ENCODE measurements at places on chromosomes 5 and 9. TPM values are rescaled to one million over a fixed set of nuclear protein-coding genes. Genes with fewer than 3 reads are reported as not detected.

- peaks cover 6% of the 10 kb centered on the region for H3K36me3 ChIP-seq
- no peaks in the 10 kb centered on the region for H3K4me1 ChIP-seq
- H3K27ac ChIP-seq = no peak overlapping the region
- H3K27me3 ChIP-seq = no peaks in the 10 kb centered on the region
These were observed 27.9 kb downstream of the ERCC6L2 start for GRCh38 chr9:95903398-95903797.

GRCh38 chr5:83400241-83400640 is 71.3 kb upstream of the VCAN start:
- no peak overlapping the region for H3K27ac ChIP-seq
- H3K4me3 ChIP-seq = no peak overlapping the region
- H3K27me3 ChIP-seq = no peaks in the 10 kb centered on the region
- DNase-seq = no peak

- no peak overlapping the region for H3K27ac ChIP-seq
- H3K27me3 ChIP-seq = no peaks in the 10 kb centered on the region
- no peak overlapping the region for H3K4me3 ChIP-seq
- peaks cover 15% of the 10 kb centered on the region for H3K4me1 ChIP-seq
- no peak for DNase-seq
These were observed 82.3 kb upstream of the CCDC112 start for GRCh38 chr5:115378754-115379153.

- peaks cover 10% of the 10 kb centered on the region for H3K4me1 ChIP-seq
- no peak overlapping the region for H3K27ac ChIP-seq
- DNase-seq = no peak
- H3K27me3 ChIP-seq = no peaks in the 10 kb centered on the region
These were observed 20.3 kb downstream of the MFAP3 start for GRCh38 chr5:154059039-154059430.

GRCh38 chr5:140553657-140554056 is 3.6 kb downstream of the SRA1 start:
- no peak overlapping the region for H3K27ac ChIP-seq
- H3K27me3 ChIP-seq = no peaks in the 10 kb centered on the region
- H3K4me1 ChIP-seq = peaks cover 53% of the 10 kb centered on the region
- peaks cover 35% of the 10 kb centered on the region for H3K36me3 ChIP-seq
- no peak for DNase-seq

DNA sequence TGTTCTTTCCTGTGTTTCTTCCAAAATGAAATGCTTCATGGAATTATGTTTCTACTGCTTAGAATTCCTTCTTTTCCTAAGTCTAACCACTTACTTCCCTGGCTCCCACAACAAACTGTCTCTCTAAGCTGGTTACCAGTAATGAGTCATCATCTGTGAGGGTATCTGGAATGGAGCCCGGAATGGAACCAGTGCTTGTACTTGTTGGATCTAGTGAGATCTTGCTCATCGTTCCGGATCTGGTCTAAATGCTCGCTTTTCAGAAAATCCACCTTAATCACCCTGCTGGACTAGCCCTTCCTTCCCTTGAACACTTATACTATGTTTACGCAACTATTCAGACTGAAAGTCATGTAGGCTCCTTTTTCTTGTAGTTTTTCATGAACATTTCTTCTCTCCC is 184.8 kb downstream of the PBX3 start:
- no peaks in the 10 kb centered on the region for H3K27me3 ChIP-seq
- no peak overlapping the region for H3K27ac ChIP-seq
- peaks cover 15% of the 10 kb centered on the region for H3K36me3 ChIP-seq
- no peak for DNase-seq
- H3K4me3 ChIP-seq = no peak overlapping the region

DNA sequence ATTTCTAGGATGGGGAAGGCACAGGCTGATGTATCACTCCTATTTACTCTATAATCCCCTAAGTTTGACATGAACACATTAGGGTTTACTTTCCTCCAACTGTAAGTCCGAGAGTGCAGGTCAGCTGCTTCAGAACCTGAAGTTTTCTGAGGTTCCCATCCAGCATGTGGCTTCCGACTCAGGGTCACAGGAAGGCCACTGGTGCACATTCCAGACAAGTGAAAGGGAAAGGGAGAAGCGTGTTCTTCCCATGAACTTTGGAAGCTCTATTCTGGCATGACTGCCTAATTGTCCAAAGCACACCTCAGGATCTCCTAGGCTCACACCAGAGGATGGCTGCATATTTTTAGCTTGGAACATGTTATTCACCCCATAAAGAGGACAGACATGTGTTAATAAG is 602.6 kb downstream of the SEMA5A start:
- no peak overlapping the region for H3K27ac ChIP-seq
- H3K4me1 ChIP-seq = no peaks in the 10 kb centered on the region
- DNase-seq = no peak
- H3K4me3 ChIP-seq = no peak overlapping the region

DNA sequence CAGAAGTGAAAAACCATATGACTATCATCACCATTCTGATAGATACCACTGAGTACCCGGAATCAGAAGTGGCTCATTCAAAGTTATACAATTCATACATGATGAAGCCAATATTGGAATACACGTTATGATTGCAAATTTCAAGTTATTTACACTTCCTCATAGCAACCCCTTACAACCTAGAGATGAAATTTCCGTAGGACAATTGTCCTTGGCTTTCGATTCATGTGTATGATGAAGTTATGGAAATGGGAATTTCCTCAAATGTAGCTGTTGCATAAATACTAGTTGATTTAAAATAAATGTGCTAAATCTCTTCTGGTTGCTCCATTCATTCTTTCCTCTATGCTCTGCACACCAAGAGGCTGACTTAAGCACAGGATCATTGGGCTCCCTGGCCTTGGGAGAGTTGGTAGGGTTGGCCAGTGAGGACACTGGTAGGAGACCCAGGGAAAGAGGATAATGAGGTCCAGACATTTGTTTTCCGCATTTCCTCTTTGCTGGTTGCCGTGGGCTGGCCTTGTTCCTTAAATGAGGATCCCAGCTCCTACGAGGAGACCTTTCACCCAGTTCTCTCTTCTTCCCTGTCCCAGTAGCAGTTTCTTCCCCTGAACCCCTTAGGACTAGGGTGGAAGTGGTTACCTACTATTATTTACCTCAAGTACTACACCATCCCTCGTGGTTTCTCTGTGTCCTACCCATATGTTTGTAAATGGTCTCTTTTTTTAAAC is 90.3 kb downstream of the ZNF474 start:
- no peaks in the 10 kb centered on the region for H3K27me3 ChIP-seq
- no peaks in the 10 kb centered on the region for H3K36me3 ChIP-seq
- no peak overlapping the region for H3K4me3 ChIP-seq

- no peak overlapping the region for H3K4me3 ChIP-seq
- DNase-seq = no peak
- no peaks in the 10 kb centered on the region for H3K36me3 ChIP-seq
- H3K27me3 ChIP-seq = no peaks in the 10 kb centered on the region
- no peak overlapping the region for H3K27ac ChIP-seq
- H3K4me1 ChIP-seq = no peaks in the 10 kb centered on the region
These were observed 22.6 kb upstream of the MAMDC2 start for GRCh38 chr9:70020991-70021571.

GRCh38 chr5:5387192-5387591 is 35.3 kb upstream of the ICE1 start:
- H3K36me3 ChIP-seq = no peaks in the 10 kb centered on the region
- H3K4me1 ChIP-seq = no peaks in the 10 kb centered on the region
- DNase-seq = no peak
- H3K4me3 ChIP-seq = no peak overlapping the region
- H3K27ac ChIP-seq = no peak overlapping the region

- H3K27ac ChIP-seq = no peak overlapping the region
- no peak overlapping the region for H3K4me3 ChIP-seq
These were observed 970.0 kb downstream of the MAT2B start for GRCh38 chr5:164475339-164475977.

The BASP1 gene
- 25.8 TPM for total RNA-seq

The PAEP gene
- total RNA-seq = not detected

The PHYHD1 gene
- total RNA-seq = 39.8 TPM

The NRARP gene
- total RNA-seq = 6.5 TPM

The REEP2 gene
- total RNA-seq = 0.80 TPM

The SPINK13 gene
- not detected for total RNA-seq

The CERCAM gene
- 11.2 TPM for total RNA-seq
